ENCODE measurements at places on chromosomes 7 and 10. TPM values are rescaled to one million over a fixed set of nuclear protein-coding genes. Genes with fewer than 3 reads are reported as not detected.

DNA sequence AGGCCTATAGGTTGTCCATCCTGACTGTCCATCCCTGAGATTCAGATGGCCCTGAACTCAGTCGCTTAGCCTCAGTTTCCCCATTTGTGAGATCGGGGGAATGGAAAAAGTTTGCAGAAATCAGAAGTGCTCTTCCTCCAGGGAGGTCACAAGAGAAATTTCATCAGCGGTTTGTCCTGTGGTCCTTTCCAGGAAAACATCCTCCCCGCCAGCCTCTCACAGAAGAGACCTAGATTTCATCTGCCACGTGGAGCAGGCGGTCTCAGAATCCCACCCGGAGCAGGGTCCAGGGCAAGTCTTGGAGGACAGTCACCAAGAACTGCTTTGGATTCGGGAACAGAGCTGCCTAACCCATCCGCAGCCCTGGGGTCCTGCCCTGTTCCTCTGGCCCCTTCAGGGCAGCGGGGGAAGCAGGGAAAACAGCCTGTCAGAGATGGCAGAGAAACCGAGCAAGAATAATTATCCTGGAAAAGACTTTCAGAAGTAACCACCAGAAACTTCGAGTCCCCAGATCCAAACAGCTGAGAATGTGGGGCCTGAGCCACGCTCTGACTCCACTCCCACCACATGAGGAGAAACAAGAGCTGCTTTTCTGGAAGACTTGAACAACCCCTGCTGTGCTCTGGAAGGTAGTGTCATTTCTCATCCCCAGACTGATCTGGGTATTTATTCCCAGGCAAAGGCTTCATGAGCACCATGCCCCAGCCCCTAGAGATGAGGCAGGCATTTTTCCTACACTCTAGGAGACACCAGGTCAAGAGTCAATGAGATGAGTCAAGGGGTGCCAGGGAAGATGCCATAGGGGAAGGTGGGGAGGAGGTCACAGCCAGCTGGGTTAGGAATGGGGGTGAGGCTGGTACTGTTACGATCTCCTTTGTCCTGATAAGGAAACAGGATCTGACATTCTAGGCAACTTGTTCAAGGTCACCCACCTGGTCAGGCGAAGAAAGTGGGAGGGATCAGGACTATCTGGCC lies 1.1 kb upstream of the TNS3 start:
- no peaks in the 10 kb centered on the region for H3K36me3 ChIP-seq
- no peak for DNase-seq
- H3K27me3 ChIP-seq, result peaks cover 5% of the 10 kb centered on the region
- H3K27ac ChIP-seq, result no peak overlapping the region
- no peak overlapping the region for H3K4me3 ChIP-seq
- no peaks in the 10 kb centered on the region for H3K4me1 ChIP-seq

ANK3 gene
- 32.6 TPM for total RNA-seq

- H3K27ac ChIP-seq, result no peak overlapping the region
- H3K4me1 ChIP-seq, result no peaks in the 10 kb centered on the region
- no peak overlapping the region for H3K4me3 ChIP-seq
- no peak for DNase-seq
- H3K36me3 ChIP-seq, result no peaks in the 10 kb centered on the region
- no peaks in the 10 kb centered on the region for H3K27me3 ChIP-seq
These were observed 48.7 kb upstream of the DYNC1I1 start for GRCh38 chr7:95723583-95724180.

GRCh38 chr10:48774416-48775205 lies 89.9 kb downstream of the WDFY4 start:
- no peak overlapping the region for H3K27ac ChIP-seq
- H3K4me1 ChIP-seq, result no peaks in the 10 kb centered on the region
- no peak for DNase-seq
- no peak overlapping the region for H3K4me3 ChIP-seq
- H3K27me3 ChIP-seq, result no peaks in the 10 kb centered on the region

- no peak overlapping the region for H3K27ac ChIP-seq
- no peak for DNase-seq
- no peaks in the 10 kb centered on the region for H3K36me3 ChIP-seq
- H3K4me1 ChIP-seq, result peaks cover 44% of the 10 kb centered on the region
- H3K4me3 ChIP-seq, result no peak overlapping the region
These were observed 587 bp downstream of the HOXA10 start for GRCh38 chr7:27173511-27173955.

MYL10 gene
- total RNA-seq, result not detected

All from CD4-positive, CD25-positive, alpha-beta regulatory T cell (primary cell).